ENCODE measurements at places on chromosomes 2 and 18.

GRCh38 chr2:176159663-176160250, 2.6 kb downstream of the HOXD3 start:
- DNase-seq = no peak

GRCh38 chr2:236177967-236178889, 10.0 kb upstream of the GBX2 start:
- peak; percentile 68 for DNase-seq

- DNase-seq = peak; percentile 49
Observed at GRCh38 chr2:129849559-129850160, 129.8 kb upstream of the RAB6C start.

- peak; percentile 95 for DNase-seq
Observed at GRCh38 chr2:179543361-179543901, 278.8 kb upstream of the SESTD1 start.

- peak; percentile 21 for DNase-seq
Observed at GRCh38 chr2:54680397-54681041, 42.9 kb upstream of the EML6 start.

- DNase-seq = no peak
Observed at GRCh38 chr2:9709539-9710285, 78.9 kb upstream of the YWHAQ start.

GRCh38 chr2:55163941-55164390, 68.1 kb downstream of the CLHC1 start:
- peak; percentile 69 for DNase-seq

DNA sequence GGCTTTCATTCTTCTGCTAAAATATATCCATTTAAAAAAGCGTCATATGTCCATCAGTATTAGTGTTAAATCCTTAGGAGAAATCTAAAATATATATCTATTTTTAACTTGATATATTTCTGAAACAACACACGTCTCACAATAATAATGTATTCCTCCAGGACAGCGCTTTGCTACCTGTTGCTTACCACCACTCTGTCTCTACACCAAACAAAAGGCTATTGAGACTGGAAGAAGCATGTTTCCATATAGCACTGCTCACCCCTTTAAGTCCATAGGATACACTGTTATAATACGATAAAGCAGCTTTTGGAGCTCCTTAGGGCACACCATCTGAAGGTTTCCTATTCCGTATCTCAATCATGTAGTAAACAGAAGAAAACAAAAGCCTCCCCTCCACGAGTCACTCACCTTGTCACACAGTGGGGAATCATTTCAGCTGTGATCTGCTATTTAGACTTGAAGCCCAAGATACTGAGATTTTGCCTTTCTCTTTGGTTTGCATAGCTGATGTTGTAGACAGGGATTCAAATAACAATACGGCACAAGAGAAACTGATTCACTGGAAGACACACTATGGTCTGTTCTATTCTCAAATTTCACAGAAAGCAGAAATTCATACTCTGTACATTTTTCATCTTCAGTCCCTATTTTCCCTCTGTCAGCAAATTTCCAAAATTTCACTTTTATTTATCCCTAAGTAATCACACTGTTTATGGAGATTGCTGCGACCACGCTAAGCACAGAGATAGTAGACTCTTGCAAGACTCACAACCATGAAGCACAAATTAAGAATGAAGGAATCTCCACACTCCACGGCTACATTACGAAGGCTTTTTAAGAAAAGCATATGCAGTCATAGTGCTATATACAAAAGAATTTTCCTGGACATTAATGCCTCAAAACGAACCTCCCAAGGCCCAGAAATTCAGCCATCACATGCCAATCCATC, 187.1 kb downstream of the TCF4 start:
- peak; percentile 40 for DNase-seq

GRCh38 chr2:119292226-119292625, 68.6 kb downstream of the STEAP3 start:
- DNase-seq = no peak

DNA sequence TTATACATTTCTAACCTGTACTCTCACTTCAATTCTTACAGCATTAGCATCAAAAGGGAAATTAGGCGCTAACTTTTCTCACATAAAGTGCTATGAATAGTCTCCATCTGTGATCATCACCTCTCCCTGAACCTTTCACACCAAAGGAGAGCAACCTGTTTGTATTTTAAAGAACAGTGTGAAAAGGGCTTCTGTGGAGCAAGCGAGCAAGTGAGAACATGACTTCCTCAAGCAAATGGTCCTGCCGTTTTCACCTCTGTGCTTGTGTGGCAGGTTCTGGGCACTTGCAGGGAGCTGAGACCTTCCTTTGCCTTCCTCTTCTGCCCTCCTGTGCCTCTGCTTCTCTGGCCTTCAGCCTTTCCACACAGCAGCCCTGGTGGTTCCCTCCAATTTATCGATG, 51.9 kb downstream of the TGFA start:
- DNase-seq = no peak

GRCh38 chr2:150120326-150120955, 367.0 kb downstream of the RND3 start:
- peak; percentile 58 for DNase-seq

- peak; percentile 33 for DNase-seq
Observed at GRCh38 chr18:51614033-51614432, 416.6 kb upstream of the MEX3C start.

- DNase-seq = no peak
Observed at GRCh38 chr2:143121079-143121478, 8.1 kb upstream of the ARHGAP15 start.

DNA sequence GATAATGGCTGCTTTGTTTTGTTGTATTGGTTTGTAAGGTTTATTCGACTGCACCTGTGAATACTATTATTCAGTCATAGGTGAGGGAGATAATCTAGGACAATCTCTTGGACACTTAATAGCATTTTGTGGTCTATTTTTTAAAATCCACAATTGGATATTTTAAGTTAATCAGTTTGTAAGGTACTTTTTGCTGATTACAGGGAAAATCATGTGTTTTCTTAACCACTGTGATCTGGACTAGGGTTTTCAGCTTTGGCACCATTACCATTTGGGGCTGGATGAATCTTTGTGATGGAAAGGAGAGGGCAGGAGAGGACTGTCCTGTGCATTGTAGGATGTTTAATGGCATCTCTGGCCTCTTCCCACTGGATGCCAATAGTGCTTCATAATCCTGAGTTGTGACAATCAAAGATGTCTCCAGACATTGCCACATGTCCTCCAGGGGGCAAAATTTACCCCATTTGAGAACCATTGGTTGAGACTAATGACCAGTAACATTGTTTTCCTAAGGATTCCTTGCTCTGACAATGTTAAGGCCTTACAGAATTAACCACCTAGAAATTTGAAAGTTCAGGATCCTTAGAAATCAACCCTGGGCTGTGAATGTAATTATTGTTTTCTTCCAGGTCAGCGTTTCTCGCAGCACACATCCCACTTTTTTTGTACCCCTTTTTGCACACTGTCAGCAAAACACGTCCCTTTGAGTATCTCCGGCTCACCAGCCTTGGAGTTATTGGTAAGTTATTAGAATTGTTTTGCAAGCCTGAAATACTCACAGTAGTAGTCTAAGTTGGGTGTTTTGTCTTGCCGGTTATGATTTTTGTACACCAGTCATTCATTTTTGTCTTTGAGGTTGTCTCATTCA, 15.6 kb downstream of the CNOT9 start:
- peak; percentile 0 for DNase-seq

DNA sequence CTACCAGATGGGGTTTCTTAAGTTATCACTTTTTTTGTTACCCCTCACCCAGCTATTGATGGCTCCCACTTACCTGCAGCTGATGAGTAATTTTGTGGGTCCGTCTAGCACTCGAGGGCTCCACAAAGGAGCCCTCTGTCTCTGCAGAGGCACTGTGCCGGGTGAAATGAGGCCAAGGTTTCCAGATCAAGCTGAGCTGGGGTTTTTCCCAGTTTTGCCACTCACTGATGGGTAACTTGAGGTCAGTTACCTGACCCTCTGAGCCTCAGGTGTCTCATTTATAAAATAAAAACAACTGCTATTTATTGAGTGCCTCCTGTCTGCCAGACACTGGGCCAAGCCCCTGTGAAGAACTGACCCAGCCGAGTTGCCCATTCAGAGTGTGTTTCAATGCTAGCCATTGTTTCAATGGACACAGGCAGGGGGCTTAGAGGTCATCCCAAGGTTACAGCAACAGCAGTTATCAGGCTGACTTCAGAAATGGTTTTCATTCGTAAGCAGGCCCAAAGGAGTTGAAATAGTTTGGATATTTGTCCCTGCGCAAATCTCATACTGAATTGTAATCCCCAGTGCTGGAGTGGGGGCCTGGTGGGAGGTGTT, 192.9 kb downstream of the NCK2 start:
- no peak for DNase-seq

DNA sequence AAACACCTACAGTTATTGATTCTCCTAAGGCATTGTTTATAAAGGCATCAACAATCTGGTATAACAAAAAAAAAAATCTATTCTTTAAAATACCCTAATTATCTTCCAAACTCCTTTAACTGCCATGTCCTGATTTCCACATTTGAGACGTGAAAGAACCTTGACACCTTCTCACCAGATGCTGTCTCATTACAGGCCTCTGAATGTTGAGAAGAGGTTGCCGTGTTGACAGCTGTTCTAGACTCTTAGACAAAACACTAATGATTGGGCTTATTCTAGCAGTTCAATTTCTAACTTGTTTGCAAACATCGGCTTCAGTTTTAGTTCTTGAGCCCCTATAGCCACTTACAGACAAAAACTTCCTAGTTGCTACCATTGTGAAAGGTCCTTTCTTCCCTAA, 988.8 kb downstream of the LRP1B start:
- peak; percentile 1 for DNase-seq

GRCh38 chr18:48292782-48293424, 116.3 kb downstream of the ZBTB7C start:
- DNase-seq = peak; percentile 41

- peak; percentile 34 for DNase-seq
Observed at GRCh38 chr2:234374736-234375135, 122.1 kb downstream of the ARL4C start.

DNA sequence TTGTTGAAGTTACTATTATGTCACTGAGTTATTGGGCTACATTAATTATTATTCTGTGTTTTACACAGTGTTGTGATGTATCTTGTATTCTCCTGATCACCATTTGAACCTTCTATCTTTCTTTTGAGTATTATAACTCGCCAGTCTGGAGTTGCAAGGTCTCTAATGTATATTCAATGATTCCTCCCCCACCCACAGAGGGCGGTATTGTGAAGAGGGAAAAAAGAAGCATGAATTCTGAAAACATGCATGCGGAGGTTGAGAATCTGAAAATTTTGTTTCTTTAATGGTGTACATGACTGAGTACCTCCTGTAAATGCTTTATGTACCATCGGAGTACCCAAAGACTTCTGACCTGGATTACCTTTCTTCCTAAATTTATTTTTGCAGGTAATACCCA, 266.6 kb downstream of the NR4A2 start:
- peak; percentile 38 for DNase-seq

GRCh38 chr18:7889515-7889914, 322.4 kb downstream of the PTPRM start:
- DNase-seq = peak; percentile 53

GRCh38 chr2:204972606-204973336, 427.5 kb downstream of the PARD3B start:
- DNase-seq = no peak

DNA sequence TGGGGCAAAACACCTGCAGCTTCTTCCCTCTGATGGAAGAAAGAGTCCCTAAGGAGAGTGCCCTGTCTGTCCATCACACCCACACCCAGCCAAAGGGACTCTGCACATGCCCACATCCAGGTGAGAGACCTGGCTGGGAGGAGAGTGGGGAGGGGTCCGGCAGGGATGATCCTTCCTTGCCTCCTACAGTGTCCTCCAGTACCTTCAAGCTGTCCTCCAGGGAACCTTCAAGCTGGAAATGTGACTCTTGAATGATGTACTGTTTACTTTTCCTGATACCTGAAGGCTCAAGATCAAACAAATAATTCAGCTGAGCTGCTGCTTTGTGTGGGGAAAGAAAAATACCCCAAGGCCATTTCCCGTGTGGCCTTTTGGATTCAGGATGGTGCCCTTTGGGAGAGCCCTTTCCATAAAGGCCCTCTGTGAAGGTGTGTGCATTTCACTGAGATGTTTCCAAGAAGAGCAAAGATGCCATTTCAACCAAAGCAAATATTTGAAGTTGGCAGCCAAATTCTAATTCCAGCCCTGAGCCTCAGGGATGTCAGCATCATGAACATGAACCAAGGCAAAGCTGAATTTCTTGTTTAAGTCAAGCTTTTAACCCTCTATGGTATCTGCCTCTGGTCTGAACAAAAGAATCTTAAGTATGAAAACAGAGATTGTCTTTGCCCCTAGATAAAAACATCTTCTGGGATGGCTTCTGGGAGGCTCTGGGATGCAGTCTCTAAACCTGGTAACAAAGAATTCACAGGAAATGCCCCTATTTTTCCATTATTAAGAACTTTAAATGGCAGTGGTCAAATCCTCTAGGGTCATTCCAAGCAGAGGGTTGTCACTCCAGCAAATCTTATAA, 11.1 kb downstream of the EVA1A start:
- peak; percentile 61 for DNase-seq

DNA sequence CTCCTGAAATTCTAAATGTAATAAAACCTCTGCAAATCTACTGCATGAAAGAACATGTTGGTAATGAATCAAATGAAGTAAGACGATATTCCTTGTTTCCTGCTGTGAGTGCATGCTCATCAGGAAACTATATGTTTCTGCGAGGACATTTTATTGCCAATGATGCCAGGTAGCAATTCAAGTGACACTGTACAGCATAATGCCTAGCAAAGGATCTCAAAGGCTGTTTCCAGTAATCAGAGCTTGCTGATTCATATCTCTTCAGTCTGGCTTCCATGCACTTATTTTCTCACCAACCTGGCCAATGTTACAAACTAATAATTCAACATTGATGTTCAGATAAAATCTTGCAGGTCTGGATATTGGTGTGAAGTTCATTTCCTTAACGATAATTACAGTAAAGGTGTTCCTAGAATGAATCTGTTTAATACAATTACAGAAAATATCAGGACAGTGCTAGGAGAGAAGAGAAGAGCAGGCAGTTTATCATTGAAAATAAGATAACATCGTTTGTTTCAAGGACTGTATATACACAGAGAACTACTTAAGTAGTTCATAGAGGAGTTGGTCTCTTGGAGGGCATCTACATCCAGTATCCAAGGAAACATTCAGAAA, 568.5 kb upstream of the SOX11 start:
- DNase-seq = peak; percentile 36

- no peak for DNase-seq
Observed at GRCh38 chr2:27606611-27607010, 22.2 kb downstream of the CCDC121 start.

GRCh38 chr2:189249171-189249570, 69.6 kb upstream of the COL5A2 start:
- no peak for DNase-seq

DNA sequence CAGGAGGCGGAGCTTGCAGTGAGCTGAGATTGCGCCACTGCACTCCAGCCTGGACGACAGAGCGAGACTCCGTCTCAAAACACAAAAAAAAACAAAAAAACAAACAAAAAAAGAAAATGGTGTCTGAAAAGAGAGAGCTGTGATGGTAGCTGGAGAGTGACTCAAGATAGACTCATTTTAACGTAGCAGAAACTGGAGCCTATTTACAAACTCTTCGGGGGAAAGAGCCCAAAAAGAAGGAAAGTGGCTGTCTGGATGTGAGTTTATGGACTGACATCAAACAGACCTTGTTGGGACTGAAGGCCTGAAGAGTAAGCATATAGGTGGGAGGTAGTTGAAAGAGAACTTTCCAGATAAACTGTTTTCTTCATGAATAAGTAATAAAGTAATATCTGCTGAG, 51.8 kb downstream of the LIMS1 start:
- DNase-seq = no peak
